ENCODE measurements at places on chromosomes 2 and 18.

GRCh38 chr2:232273903-232274643 is 104.5 kb upstream of the ALPP start:
- DNase-seq: no peak

DNA sequence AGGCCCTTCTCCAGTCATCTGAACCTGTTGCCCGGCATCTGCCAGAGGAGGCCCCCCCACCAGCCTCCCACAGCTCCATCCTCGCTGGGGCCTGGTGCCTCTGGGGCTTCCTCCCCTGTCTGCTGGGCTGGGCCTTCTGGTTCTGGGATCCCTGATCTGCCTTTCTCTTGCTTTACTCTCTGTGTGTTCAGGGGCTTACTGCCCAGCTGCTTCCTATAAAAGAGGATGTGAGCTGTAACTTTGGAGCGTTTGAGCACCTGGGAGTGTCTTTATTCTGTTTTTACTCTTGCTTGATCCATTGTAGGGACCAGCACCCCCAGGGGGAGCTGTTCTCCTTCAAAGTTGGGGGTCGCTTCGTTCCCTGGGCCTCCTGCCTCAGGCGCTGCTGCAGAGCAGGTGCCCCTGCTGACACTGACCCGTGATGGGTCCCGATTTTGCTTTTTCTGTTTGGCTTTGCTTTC is 23.1 kb upstream of the FAHD2A start:
- no peak for DNase-seq

GRCh38 chr2:27527182-27527581 is 30.5 kb downstream of the GCKR start:
- no peak for DNase-seq

DNA sequence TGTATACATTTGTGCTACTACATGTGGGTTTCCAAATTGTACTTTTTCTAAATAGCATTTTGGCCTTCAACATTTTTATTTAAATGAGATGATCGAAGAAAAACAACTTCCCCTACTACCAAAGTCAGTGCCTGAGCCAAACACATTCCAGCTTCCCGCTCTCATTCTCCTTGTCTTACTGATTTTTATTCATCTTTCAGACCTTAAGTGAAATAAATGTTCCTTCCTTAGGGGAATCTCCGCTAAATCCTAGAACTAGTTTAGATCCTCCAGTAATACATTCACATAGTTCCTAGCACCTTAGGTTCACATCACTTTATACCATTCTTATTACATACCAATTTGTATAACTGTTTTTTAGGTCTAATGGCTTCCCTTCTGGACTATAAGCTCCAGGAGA is 122.3 kb upstream of the COL3A1 start:
- DNase-seq: no peak

- DNase-seq: peak; percentile 46
Observed at GRCh38 chr2:217789003-217789735, 213.6 kb downstream of the TNS1 start.

GRCh38 chr2:172551271-172551670 is 4.6 kb upstream of the PDK1 start:
- no peak for DNase-seq

GRCh38 chr2:71358931-71359671 is 27.5 kb downstream of the ZNF638 start:
- no peak for DNase-seq

All from NCI-H2171 treated with DMSO at 0.1 percent for 48 hours (cell line).